ENCODE measurements at places on chromosomes 16 and 17.

- DNase-seq = no peak
Measured at GRCh38 chr16:19005561-19006445, 22.1 kb downstream of the TMC7 start.

GRCh38 chr16:47946092-47946491 lies 209.7 kb downstream of the ABCC12 start:
- DNase-seq = no peak

- DNase-seq = no peak
Measured at GRCh38 chr17:76394166-76394565, 9.8 kb downstream of the SPHK1 start.

DNA sequence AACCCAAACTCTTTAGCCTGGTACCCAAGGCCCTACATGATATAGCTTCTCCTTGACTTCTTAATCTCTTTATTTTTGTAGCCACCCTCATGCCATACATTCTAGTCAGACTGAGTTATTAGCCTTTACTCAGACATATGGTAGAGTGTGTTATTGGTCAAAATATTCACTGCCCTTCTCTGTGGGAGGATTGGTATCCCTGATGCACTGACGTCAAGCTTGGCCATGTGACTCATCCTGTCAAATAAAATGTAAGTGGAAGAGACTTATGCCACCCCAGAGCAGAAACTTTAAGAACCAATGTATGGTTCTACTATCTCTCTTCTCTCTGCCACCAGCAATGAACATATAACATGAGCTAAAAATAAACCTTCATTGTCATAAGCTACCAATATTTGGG lies 12.2 kb upstream of the BEAN1 start:
- no peak for DNase-seq

DNA sequence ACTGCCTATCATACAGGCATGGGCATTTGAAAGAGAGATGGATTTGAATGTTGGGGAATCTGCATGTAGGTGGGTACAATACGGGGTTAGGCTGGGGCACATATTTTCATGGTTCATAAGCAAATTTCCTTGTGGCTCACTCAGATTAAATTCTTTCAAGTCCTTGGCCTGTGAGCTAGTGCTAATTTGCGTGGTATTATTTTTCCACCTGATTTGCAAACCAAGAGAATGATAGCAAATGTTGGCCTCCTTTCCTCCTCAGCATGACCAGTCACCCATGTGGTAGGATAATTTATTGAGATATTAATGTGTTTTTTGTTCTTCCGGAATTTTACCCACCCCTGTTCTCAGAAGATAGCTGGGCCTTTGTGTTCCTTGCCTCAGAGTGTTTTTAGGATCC lies 22.9 kb downstream of the FAM20A start:
- no peak for DNase-seq

GRCh38 chr17:82278786-82279391 lies 5.4 kb upstream of the CSNK1D start:
- no peak for DNase-seq

DNA sequence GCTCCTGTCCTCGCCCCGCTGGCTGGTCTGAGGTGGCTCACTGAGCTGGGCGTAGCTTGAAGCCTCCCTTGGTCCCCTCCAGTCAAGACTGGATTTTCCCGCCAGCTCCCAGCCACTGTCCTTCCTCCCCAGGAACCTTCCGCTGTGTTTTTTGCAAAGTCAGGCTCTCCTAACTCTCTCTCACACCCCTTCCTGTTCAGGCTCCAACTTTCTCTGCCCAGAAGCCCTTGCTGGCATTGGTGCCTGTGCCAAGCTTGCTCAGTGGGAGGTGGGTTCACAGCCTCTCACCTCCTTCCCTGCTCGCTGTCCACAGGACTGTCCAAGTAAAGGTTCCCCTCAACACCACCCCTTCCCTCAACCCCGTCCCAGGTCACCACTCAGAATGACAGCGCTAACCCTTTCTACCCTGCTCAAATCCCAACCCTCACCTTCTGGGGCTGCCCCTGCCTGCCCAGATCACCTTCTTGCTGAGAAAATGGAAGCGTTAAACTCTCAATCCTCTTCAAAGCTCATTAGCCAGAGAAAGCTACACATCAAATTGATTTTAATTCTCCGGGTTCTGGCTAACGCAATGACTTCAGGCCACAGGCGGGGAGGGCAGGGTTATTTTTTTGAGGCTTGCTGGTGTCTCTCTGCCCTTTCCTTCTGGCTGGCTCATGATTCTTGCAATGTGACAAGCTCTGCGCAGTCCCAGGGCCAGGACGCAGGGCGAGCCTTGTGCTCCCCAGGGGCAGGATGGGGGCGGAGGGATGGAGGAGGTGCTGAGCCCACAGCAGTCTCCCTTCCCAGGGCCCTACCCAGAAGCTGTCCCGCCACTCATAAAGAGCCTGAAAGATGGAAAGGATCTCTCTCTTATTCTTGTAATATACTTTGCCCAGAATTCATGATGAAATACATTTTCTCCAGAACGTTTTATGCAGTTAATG lies 357.2 kb upstream of the TNRC6C start:
- no peak for DNase-seq

DNA sequence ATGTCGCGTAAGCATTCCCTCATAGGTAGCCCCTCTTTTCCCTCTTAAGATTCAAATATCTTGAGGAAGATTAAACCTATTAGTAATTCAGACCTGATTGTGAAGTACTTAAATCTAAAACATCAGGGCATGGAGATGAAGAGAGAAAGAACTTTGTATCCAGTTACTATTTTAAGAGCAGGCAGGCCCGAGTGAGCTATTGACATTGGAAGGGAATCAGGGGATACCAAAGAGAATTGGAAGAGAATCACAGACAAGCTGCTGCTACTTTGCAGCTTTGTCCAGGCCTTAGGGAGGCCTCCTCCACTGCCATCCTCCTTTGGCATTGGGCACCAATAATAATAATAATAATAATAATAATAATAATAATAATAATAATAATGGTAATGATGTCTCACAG lies 170.5 kb downstream of the MRTFB start:
- no peak for DNase-seq

DNA sequence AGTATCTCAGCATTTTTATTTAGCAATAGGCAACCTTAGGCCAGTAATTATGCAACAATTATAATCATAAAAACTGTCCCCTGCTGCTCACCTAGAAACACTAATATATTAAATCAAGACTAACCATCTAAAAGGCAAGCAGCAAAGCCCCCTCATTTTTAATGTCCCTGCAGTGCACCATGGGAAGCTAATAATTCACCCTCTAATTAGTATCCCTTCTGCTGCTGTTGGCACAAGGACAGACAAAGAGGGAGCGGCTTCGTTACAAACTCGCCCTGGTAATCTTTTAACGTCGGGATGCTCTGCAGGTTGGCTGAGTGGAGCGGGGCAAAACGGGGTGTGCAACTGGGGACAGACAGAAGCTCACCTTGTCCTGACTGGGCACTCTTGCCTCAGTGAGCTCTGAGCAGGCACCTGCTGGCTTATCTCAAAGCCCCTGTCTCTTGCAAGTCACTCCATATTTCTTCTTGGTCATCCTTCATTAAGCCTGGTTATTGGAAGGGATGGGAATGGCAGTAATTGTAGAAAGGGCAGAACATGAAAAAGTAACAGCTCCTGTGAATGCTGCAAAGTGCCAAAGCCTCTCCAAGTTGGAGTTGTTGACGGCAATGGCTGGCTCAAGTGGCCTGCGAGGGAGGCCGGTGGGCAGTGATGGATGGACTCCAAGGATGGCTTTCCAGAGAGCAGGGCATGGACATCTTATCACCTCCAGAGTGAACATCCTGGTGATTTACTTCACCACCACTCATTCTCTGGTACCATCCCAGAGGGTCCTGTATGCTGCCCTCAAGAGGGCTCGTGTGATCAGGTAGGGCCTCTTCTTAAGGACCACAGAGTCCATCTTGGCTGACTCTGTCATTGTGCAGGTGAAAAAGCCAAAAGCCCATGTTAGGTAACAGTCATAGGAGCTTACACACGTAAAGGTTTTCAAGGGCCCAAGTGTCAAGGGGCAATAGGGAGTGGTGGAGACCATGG lies 219.6 kb upstream of the N4BP1 start:
- DNase-seq = no peak

- DNase-seq = no peak
Measured at GRCh38 chr16:84050316-84050715, 7.7 kb upstream of the SLC38A8 start.

- no peak for DNase-seq
Measured at GRCh38 chr17:7552621-7553051, 3.8 kb downstream of the TNFSF12 start.

Data from activated CD8-positive, alpha-beta memory T cell treated with anti-CD3 and anti-CD28 coated beads for 1 hour (primary cell).